Lower lobe of right lung (tissue), 2 donors: ENCODE measurements at places on chromosomes 13 and 19. TPM values are rescaled to one million over a fixed set of nuclear protein-coding genes. Genes with fewer than 3 reads are reported as not detected.
A peak's percentile ranks its signal among the peaks of the same experiment; 100 is the strongest.

DNA sequence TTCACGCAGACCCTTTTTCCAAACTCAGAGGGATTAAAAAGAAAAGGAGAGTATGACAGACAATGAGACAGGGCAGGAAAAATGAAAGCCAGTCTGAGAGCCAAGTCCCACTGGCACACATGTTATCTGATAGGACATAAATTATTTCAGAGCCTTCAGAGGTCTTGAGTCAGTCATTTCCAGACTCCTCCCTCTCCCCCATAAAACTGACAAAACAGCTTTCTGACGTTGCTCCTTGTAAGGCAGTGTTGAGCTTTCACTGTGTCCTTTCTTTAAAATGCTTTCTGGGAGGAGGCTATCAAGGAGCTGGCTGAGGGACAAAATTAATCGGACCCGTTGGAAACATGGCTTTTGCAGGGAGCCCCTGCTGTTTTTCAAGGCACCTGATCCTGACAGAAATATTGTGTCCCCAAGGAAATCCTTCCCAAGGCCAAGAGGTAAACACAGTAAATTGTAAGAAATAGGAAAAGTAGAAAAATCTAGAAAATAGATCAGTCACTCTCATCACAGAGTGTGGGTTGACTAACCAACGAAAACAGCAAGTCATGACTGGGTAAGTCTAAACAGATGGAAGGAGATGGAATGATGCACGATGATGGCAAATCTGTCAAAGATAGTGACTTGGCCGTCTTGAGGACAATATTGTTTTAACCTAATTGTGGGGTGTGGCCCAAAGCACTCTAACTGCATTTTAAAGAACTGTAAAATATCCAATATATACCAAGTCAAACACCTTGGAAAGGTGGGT is 89.7 kb downstream of the DCT start:
- H3K4me3 ChIP-seq: no peak overlapping the region
- DNase-seq: no peak
- H3K36me3 ChIP-seq: no peaks in the 10 kb centered on the region
- no peaks in the 10 kb centered on the region for H3K4me1 ChIP-seq

DNA sequence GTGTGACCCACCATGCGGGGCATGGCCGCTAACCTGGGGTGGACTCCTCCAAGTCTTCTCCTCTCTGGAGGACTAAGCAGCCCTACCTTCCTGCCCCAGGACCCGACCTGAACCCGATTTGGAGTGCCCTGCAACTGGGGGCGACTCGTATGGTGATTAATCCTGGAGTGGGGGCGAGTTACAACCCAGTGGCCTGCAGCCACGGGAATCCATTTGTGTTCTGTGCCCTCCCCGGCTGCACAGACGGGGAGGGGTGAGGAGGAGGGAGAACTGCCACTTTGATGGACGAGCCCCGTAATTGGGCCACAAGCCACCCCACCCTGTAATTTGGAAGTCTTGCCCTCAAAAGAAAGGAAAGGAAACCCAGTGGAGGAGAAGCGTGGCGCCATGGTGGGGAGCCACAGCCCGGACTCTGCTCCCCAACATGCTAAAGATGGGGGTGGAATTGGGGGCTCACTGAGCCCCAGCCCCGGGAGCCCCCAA is 18.0 kb downstream of the PRR36 start:
- H3K27ac ChIP-seq: no peak overlapping the region
- DNase-seq: no peak
- peaks cover under 1% of the 10 kb centered on the region for H3K27me3 ChIP-seq
- H3K36me3 ChIP-seq: no peaks in the 10 kb centered on the region
- H3K4me3 ChIP-seq: no peak overlapping the region

DNA sequence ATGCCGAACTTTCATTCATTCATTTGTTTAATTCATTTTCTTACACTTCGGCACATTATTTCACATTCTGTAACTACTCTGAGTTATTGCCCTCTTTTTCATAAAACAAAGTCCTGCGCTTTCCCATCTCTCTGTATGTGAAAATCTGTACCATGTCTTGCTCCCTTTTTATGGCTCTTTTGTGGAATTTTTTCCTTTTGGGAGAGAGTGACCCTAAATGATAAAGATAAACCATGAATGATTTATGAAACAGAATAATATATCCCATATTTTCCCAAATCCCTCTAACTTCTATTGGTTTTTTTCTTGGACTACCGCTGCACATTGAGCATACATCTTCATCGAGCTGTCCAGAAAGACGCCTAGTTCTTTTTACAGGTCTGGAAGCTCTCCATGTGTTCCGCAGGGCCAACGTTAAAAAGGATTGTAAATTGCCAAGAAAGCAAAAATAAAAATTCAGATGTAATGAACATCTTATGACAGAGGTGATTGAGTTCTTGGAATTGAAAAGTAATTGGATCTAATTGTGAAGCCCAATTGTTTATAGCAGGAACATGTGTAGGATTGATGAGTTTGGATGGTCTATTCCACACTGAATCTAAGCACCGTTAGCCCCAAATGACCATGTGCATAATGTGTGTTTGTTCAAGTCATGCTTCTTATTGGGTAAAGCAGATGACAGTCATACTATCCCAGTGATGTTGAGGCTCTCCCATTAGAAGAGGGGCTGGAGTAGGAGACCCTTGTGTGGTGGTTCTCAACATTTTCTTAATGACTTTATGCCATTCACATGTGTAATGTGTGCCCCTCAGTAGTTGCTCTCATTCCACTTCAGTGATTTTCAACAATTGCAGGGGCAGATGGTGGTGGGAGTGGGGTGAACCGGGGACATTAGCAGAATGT is 378.9 kb downstream of the DLEU7 start:
- H3K4me1 ChIP-seq: no peaks in the 10 kb centered on the region
- DNase-seq: no peak
- H3K27me3 ChIP-seq: no peaks in the 10 kb centered on the region

DNA sequence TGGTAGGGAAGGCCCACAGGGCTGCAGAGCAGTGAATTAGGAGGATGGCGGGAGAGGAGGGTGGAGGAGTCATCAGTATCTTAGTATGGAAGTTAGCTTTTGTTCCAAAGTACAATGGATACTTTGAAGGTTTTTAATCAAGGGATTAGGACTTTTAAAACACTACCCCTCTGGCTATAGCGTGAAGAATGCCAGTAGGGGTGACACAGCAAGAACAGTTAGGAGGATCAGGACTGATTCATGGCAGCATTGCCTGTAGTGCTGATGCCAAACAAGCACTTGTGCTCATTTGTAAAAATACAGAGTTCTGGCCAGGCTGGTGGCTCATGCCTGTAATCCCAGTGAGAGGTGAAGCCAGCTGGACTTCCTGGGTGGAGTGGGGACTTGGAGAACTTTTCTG is 46.2 kb downstream of the SKA3 start:
- no peak overlapping the region for H3K27ac ChIP-seq
- no peaks in the 10 kb centered on the region for H3K36me3 ChIP-seq
- H3K27me3 ChIP-seq: no peaks in the 10 kb centered on the region
- DNase-seq: no peak
- H3K4me1 ChIP-seq: no peaks in the 10 kb centered on the region

- H3K27ac ChIP-seq: no peak overlapping the region
- peaks cover 12% of the 10 kb centered on the region for H3K36me3 ChIP-seq
Observed at GRCh38 chr13:51726446-51727193, 77.3 kb downstream of the DHRS12 start.

GRCh38 chr13:49791711-49792549 is 552 bp downstream of the KPNA3 start:
- H3K4me3 ChIP-seq: peak overlapping the region; percentile 93
- no peaks in the 10 kb centered on the region for H3K36me3 ChIP-seq
- peak overlapping the region; percentile 96 for H3K27ac ChIP-seq
- peak; percentile 71 for DNase-seq

DNA sequence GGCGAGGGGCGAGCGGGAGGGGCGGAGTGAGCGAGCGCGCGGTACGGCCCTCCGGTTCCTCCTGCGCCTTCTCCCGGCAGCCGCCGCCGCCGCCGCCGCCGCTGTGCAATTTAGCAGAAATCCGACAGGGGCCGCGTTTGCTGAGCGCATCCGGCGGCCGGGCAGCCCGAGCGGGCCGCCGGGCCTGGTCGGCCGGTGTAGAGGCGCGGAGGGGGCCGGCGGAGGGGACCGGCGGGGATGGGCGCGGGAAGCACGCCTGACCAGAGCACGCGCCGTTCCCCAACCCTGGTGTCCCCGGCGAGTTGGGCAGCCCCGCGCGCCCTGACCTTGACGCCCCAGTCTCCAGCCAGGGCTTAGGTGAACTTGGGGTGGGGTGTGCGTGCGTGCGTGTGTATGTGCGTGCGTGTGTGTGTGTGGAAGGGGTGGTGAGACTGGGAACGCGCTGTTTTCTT is 144.5 kb upstream of the ZNF536 start:
- peak; percentile 57 for DNase-seq
- peak overlapping the region; percentile 54 for H3K4me3 ChIP-seq
- peaks cover 33% of the 10 kb centered on the region for H3K4me1 ChIP-seq
- no peak overlapping the region for H3K27ac ChIP-seq

- H3K27ac ChIP-seq: peak overlapping the region; percentile 84
- peaks cover 23% of the 10 kb centered on the region for H3K4me1 ChIP-seq
- H3K27me3 ChIP-seq: no peaks in the 10 kb centered on the region
Observed at GRCh38 chr19:49808711-49809159, 4.4 kb downstream of the FUZ start.

GRCh38 chr13:99806671-99807070 is 164.9 kb downstream of the ZIC5 start:
- H3K36me3 ChIP-seq: no peaks in the 10 kb centered on the region
- H3K27ac ChIP-seq: no peak overlapping the region
- no peaks in the 10 kb centered on the region for H3K4me1 ChIP-seq
- H3K27me3 ChIP-seq: no peaks in the 10 kb centered on the region

DNA sequence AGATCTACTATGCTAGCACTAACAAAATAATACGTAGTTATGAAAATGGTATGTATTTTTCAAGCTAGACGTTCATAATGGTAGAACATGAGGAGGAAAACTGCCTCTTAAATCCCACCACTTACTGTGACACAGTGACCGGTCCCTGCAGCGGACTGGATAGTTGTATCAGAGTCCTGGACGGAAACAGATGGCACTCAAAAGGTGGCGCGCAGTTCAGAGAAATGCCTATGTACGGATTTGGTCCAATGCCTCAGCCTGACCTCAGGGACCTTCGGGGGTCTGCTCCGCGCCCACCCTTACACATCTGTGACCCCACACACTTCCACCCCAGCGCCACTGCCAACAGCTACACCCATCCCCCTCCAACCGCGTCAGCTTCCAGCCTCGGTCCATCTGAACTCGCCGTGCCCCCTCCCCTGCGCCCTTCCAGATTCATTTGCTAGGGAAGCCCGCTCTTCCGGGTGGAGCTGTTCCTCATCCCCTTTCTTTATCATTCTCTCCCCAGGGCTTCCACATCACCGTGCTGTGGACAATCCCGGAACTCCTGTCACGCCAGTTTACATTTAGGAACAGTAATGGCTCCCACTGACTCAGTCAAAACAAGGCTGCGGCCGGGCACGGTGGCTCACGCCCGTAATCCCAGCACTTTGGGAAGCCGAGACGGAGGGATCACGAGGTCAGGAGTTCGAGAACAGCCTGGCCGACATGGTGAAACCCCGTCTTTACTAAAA is 792 bp upstream of the LENG8 start:
- peak; percentile 74 for DNase-seq
- no peaks in the 10 kb centered on the region for H3K27me3 ChIP-seq
- H3K4me3 ChIP-seq: peak overlapping the region; percentile 78
- peaks cover 43% of the 10 kb centered on the region for H3K4me1 ChIP-seq
- peak overlapping the region; percentile 90 for H3K27ac ChIP-seq

DNA sequence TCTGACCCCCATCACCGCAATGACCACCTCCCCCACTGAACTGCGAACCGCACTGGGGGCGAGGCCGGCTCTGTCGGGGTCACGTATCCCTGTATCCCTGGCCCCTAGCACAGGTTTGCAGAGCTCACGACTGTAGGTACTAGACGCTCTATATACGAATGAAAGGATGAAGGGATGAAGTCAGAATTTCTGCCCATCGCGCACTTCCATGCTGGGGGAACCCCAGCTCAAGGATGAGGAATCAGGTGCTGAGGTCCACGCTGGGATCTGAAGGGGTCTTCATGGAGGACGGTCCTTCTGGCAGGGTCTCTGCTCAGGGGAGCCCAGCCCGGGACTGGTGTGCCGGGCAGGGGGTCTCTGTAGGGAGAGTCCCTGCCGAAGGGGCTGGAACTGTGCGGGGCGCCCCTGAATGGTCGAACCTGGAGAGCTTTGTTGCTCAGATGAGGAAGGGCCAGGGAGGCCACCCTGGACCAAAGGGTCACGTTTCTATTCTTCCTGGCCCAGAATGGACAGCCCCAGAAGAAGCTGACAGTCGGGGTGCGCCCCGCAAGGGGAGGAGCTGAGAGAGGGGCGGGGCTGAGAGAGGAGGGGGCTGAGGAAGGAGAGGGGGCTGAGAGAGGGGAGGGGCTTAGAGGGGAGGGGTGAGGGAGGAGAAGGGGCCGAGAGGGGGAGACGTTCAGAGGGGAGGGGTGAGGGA is 37.9 kb upstream of the SEMA6B start:
- no peak overlapping the region for H3K27ac ChIP-seq
- no peaks in the 10 kb centered on the region for H3K4me1 ChIP-seq
- no peak overlapping the region for H3K4me3 ChIP-seq

DNA sequence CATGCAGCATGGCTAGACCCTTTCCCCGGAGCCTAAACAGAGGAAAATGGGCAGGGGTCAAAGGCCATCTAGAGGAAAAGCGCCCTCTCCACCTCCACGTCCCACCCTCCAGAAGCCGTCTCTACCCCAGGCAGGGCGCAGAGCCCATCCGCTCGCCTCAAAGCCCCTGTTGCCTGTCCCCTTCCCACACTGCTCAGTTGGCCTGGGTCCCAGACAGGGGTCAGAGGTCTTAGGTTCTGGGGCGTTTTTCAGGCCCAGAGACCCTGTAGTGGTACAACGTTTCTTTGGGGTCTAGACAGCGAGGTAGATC is 285 bp downstream of the TMEM143 start:
- H3K4me1 ChIP-seq: peaks cover 10% of the 10 kb centered on the region
- peak overlapping the region; percentile 97 for H3K27ac ChIP-seq
- no peak for DNase-seq
- H3K27me3 ChIP-seq: no peaks in the 10 kb centered on the region
- no peaks in the 10 kb centered on the region for H3K36me3 ChIP-seq
- H3K4me3 ChIP-seq: peak overlapping the region; percentile 84

- H3K4me3 ChIP-seq: no peak overlapping the region
- H3K27me3 ChIP-seq: no peaks in the 10 kb centered on the region
- no peak for DNase-seq
- H3K4me1 ChIP-seq: no peaks in the 10 kb centered on the region
- H3K36me3 ChIP-seq: peaks cover 70% of the 10 kb centered on the region
Observed at GRCh38 chr19:43541920-43542650, 9.1 kb downstream of the ZNF575 start.

The EFNB2 gene
- 47.0 TPM for total RNA-seq

The GFY gene
- total RNA-seq: not detected

The NUP58 gene
- total RNA-seq: 57.7 TPM

The NAPSA gene
- 1,633 TPM for total RNA-seq

The CYP4F2 gene
- total RNA-seq: not detected

The TNFSF11 gene
- not detected for total RNA-seq

The FFAR2 gene
- 4.7 TPM for total RNA-seq

The HS6ST3 gene
- 0.06 TPM for total RNA-seq
